ENCODE measurements at places on chromosomes 11 and 22. TPM values are rescaled to one million over a fixed set of nuclear protein-coding genes. Genes with fewer than 3 reads are reported as not detected.

- DNase-seq: no peak
These were observed 199.2 kb downstream of the RAB38 start for GRCh38 chr11:87976009-87976408.

GRCh38 chr11:70471254-70471653 is 72.9 kb downstream of the CTTN start:
- no peak for DNase-seq

DNA sequence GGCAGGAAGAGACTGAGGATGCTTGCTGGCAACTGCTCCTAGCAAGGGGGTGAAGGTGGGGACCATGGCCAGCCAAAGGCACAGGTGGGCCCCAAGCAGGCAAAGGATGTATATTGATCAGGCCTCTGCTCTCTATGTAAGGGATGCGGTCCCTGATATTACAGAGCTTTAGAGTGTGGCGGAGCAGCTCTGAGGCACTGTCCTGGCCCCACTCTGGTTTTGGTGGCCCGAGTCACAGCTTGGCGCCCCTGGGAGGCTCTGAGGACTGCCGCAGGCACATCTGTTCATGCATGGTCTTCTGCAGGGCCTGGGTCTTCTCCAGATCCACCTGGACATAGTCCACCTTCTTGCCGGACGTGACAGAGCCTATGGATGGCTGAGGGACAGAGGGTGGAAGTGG is 45.5 kb downstream of the GAB4 start:
- DNase-seq: no peak

GRCh38 chr22:21972293-21972779 is 10.3 kb downstream of the TOP3B start:
- no peak for DNase-seq

Gene UBE4A
- 34.7 TPM for polyA plus RNA-seq

- no peak for DNase-seq
These were observed 4.9 kb downstream of the LMO1 start for GRCh38 chr11:8258784-8259183.

All from right renal cortex interstitium (tissue), 3 donors.